CD4-positive, alpha-beta T cell treated with Interleukin-2 at 100 ng/mL for 4 hours (primary cell): ENCODE measurements at places on chromosomes 11 and 22.

- DNase-seq, result no peak
Observed at GRCh38 chr11:15911377-15912044, 444.8 kb downstream of the SOX6 start.

- DNase-seq, result no peak
Observed at GRCh38 chr22:48251629-48252028, 1489.2 kb downstream of the TBC1D22A start.

DNA sequence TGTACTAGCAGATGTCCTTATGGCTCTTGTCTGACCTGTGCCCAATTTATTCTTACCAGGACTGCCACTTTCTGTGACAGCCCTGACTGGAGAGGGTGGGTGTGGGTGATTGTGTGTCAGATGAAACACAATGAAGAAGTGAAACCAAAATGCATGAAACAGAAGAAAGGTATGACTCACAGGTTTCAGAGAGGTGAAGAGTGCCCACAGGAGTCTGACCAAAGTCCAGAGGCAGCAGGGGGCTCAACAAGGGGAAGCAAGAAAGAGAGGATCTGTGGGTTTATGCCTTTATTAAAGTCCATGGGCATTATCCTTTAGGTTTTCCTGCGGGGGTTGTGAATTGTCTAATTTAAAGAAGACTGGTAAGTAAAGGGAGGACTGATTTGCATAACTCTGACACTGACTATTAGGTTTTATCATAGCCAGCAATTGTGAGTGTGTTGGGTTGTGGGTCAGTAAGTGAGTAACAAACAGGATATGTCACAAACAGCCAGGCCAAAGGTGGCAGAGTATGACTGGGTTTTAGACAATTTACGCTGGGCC is 3.9 kb upstream of the OR4C6 start:
- no peak for DNase-seq

DNA sequence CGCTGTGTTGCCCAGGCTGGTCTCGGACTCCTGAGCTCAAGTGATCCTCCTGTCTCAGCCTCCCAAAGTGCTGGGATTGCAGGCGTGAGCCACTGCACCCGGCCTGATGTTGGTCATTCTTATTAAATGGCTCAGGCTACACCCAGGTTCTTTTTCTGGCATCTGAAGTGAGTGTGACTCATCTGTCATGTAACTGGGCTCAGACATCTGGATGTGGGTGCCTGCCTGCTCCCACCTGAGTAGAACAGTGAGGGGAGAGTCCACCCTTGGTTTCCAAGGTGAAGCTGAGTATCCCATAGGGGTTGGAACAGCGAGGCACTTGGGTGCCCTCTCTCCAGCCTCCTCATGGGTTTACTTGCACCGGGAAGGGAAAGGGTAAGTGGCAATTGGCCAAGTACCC is 36.7 kb upstream of the EIF3D start:
- no peak for DNase-seq

DNA sequence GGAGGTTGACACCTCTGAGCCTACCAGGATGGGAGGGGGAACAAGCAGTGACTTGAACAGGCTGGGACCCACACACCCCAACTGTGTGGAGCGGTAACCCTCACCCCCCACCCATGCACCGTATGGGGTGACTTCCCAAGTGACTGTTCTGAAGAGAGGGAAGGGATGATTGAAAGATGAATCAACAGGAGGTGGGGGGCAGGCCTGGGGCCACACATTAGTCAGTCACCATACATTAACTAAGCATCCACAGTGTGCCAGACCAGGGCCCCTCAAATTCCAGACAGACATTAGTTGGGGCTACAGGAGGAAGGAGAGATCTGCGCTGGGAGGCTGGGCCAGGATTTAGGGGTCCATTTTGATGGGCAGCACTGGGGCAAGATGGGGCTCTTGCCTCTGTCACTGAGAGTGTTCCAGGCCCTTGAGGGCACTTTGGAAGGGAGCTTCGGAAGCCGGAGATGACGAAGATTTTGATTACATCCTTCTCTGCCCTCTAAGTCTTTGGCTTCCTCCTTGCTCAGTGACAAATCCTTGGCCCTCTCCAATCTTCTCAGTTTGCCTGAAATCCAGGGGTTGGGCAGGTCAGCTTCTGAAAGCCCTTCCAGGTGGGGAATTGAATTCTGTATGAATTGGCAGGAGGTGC is 966 bp downstream of the SMTN start:
- DNase-seq, result no peak

DNA sequence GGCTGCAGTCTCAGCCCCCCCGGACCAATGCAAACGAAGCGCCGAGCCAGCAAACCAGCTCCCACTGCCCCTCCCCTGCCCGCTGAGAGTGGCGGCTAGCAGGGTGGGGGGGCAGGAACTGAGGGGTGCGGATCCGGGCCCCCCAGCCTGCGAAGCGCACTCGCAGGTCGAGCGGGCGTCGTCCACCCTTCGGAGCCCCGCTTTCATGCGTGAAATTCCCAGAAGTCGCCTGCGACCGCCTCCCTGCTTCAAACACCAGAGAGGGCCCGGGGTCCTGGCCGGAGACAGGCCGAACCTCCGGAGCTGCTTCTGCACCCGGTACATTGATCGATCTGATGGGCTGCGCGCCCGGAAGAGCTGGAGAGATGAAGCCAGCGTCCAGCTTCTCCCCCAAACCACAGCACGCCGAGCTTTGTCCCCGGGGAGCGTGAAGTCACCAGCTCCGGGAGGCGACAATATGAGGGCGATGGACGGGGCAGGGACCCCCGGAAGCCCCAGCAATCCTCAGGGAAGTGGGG is 646 bp upstream of the PATZ1 start:
- no peak for DNase-seq

DNA sequence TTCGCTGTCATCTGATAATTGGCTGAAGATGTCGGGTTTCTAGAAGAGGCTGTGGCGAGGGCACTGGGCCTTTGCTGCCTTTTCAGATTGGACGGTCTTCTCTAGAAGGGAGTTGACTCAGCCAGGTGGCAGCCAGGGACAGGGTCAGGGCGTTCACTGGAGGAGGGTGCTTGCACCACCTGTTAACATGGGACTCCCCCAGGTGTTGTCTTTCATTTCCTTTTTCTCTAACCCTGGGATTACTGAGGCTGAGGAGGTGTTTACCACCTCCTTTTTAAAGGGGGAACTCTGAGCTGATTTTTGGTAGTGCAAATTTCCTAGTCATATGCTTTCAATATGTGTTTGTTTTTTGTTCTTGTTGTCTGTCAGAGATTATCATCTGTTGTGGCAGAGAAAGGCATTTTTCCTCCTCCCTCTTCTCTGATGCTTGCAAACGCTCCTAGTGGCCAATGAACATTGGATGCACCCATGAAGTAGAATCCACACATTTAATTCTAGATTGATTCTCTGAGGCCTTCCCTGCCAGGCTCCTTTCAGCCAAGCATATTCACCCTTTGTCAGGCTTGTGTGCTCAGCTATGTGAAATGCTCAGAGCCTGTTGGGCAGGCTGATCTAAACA is 54.1 kb downstream of the LDLRAD3 start:
- DNase-seq, result no peak

DNA sequence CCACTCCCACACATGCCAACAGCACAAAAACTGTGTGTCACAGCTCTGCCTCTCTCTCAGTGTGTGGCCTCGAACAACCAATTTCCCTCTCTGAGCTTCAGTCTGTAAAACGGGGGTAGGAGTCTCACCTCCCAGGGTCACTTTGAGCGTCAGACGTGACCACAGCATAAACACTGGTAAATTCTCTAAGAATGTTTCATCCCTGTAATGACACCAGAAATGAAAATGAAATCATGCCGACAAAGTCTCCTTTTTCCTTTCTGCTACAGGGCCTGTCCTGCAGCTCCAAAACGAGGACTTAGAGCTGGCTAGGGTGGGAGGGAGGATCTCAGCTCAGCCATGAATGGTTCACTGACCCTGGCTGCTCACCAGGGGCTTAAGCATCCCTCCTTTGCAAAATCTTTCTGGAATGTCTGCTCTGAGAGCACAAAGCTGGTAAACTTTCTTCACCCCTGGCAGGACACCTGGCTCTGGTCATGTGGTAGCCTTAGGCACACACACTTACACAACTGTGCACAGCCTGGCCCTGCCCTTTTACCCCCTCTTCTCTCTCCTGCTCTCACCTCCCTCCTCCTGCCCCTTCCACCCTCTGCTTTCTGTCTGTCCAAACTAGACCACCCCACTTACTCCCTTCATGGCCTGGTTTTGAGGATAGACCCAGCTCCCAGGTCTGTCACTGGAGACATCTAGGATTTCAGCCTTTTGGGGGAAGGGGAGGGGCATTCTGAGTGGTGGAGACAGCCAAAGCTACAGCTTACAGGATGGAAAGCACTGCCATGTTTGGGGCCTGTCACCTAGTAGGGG is 12.3 kb upstream of the TSKU start:
- DNase-seq, result no peak

- DNase-seq, result no peak
Observed at GRCh38 chr11:7520011-7520942, 6.5 kb downstream of the PPFIBP2 start.

GRCh38 chr11:110177086-110177456 is 83.9 kb downstream of the ZC3H12C start:
- no peak for DNase-seq

- DNase-seq, result no peak
Observed at GRCh38 chr11:115085461-115086210, 407.3 kb downstream of the NXPE2 start.

DNA sequence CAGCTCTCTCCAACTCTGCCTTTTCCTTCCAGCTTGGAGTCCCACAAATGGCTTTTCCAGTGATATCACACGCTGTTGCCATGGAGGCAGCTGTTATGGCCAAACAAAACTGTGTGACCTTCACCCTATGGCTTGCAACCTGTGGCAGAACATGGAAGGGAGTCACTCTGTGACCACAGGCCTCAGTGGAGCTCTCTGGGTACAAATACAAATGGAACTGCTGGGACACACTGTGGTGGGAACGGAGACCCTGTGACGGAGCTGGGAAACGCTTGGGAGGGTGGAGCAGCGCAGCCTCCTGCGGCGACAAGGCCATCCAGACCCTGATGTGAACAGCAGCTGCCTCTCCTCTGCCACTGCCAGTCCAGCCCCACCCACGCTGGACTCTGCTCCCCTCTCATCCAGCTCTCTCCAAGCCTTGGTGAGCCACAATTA is 162.5 kb downstream of the ETS1 start:
- DNase-seq, result no peak

DNA sequence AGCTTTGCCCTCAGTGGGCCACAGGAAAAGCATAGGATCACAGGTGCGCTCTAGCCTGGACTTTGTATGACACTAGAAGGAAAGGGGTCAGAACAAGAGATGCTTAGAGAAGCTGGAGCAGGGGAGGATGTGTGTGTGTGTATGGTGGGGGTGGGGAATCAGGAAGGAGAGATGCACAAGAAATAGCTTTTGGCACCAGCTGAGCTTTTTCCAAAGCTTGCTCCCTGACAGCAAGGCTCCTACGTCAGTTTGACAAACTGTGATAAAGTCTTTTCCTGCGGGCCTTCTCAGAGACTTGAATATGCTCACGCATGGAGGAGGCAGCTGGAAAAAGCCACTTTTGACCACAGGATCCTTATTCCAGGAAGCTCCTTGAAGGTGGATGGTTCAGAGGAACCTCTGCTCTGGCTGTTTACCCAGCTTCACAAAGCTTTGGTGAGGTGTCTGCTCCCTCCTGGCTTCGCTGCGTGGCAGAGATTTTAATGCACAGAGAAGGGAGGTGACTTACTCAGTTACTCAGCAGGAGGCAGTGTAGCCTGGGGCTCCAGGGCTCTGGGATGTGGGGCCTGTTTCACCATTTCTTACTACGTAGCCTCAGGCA is 3.9 kb downstream of the CDC42EP1 start:
- no peak for DNase-seq

GRCh38 chr11:12503039-12503484 is 125.7 kb downstream of the PARVA start:
- DNase-seq, result no peak

DNA sequence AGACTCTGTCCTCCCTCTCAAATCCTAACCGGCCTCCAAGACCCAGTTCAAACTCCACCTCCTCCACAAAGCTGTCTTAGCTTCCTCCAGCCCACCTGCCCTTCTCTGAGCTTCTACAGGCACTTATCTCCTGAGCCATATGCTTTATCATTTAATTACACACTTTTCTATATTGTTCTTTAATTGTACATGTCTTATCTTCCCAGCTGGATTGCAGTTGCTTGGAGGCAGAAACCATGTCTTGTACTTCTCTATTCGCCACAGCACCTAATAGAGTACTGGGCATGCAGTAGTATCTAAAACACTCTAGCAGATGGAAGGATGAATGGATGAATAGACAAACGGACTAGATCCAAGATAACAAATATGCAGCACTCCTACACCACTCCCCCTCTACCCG is 11.3 kb downstream of the TRIM29 start:
- DNase-seq, result no peak

DNA sequence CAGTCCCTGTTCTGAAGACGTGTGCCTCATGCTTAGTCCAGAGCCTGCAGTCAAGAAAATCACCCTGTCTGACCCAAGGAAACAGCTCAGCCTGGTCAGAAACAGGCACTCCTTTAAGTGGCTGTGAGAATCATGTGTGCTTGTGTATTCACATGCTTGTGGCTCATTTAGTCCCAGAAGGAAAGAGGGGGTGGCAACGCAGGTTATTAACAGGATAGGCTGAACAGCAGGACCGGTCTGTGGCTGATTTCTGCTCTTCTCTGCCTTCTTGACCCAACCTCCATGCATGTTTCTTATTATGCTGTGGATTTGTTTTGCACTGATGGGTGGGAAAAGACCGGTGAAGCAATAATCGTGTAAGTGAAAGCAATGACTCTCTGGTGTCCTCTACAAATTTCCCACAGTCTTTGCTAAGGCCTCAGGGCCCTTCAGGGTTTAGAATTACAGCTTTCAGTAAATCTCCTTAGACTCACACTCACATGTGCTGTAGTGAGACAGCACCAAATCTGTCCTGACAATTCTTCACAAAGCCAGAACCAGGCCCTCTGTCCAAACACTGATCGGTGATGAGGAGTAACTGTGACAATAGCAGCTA is 288.1 kb downstream of the ETS1 start:
- no peak for DNase-seq

DNA sequence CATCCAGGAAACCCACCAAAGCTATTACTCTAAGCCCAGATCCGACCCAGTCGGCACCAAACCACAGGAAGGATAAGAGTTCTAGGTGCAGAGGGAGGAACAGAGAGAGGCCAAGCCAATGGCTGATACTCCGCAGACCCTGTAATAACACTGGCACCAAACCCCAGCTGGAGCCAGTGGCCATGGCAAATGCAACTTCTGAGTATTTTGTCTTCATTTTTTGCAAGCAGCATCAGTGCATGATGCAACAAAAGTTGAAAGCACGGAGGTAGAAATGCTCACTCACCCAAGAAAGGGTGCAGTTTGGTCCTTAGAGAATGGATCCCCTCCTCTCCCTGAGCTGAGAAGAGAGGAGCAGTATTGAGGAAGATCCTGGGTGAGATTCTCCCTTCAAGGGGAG is 2.8 kb downstream of the TMEM121B start:
- DNase-seq, result no peak

- no peak for DNase-seq
Observed at GRCh38 chr11:69002110-69002569, 10.9 kb downstream of the MRGPRF start.
